NCI-H1694 (cell line): ENCODE measurements at places on chromosomes 12 and 14.

DNA sequence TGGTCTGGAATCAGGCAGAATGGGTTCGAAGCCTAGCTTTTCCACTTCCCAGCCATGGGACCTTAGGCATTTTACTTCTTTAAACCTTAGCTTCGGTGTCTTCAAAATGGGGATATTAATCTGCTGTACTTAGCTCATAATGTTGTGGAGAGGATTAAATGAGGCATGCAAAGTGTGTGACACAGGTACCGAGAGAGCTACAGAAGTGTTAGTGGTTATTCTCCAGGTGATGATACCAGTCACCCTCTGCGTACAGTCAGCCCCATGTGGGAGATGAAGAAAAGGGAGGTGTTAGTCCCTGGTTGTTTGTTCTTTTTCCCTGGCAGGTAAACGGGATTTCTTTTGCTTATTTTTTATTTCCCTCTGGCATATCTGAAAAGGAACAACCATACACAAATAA lies 212.1 kb downstream of the PHLDA1 start:
- DNase-seq, result no peak

- no peak for DNase-seq
Measured at GRCh38 chr14:62455446-62455845, 589.8 kb downstream of the KCNH5 start.

DNA sequence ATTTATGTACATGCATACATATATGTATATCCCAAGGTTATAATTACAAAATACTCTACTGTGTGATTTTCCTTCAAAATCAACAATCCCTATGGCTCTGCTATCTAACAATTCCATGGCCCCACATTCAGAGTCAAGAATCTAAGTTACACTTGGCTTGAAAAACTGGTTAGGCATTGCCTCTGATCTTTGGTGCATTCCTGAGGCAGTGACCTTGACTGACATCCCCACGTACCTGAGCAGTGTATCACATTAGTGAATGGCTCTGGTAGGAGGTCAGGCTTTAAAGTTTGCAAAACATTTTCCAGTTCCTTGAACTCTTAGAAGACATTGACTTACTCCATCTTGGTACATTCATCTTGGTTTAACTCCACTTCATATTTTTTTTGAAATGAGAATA lies 8.5 kb upstream of the STON2 start:
- DNase-seq, result no peak

DNA sequence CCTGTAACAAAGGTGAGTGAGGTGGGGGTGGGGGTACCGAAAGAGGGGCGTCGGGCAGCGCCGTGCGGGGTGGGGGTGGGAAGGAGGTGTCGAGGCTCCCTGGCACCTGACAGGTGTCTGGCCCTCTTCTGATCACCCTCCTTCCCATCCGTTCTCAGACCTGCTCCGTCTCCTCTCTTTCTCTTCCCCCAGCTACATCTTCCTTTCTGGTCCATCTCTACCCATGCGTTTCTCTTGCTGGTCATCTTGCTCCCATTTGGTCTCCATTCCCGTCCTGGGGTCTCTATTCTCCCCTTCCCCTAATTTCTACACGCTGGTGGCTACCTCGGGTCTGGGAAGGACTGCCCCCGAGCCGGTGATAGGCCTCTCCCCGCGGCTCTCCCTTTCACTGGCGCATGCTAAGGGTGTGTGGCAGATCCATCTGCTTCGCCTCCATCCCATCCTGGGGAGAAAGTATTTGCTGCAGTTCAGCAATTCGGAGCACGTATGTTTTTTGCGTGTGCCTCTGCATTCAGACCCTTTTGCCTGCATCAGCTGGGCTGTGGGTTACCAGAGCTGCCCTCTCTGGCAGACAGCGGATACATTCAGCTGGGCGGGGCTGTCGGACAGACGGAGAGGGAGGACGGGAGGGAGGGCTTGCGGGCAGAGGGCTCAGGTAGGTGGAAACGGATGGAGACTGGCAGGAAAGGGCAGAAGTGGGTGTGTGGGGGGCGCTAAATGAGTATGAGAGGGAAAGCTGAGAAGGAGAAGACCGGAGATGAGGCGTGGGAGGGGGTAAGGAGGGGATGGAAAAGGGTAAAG lies 730 bp downstream of the CLSTN3 start:
- DNase-seq, result no peak

DNA sequence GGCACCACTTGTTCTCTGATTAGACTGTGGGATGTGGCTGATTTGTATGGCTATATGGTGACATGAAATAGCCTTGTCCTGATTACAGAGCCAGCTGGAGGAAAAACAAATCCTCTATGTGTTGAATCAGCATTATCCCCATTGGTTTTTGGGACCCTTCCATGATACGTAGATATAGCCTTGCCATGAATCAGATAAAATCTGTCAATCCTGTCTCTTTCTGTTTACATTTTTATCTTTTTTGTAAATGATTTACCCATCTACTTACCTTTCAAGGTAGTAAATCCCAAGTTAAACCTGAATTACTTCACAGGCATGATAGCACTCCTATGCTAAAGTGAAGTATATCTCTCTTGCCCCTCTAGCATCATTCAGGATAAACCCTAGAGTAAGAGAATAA lies 789.3 kb downstream of the TMTC2 start:
- no peak for DNase-seq

GRCh38 chr14:24438223-24439097 lies 4.1 kb downstream of the SDR39U1 start:
- DNase-seq, result no peak

DNA sequence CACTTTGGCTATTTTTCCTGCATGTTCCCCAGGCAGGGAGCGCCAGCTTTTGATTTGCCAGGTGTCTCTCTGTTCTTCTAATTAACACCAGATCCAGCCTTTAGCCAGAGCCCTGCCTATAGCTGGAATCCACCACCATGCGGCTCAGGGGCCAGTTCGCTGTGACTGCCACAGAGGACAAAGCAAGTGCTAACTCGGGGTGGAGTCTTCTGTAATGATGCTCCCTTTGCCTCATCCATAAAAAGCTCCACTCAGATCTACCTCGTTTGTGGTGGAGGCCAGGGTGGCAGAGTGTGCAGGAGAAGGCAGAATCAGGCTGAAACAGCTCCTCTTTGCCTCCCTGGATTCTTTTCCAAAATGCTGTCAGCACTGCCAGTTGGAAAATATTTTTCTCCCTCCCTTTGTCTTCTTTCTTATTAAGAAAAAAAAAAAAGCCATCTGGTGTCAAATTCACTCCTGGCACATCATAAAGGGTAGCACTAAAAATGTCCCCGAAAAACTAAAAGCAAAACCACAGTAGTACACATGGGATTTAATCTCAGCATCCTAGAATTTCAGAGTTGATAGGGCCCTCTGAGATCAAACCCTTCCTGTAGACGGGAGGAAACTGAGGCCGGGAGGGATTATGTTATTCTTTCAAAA lies 18.0 kb upstream of the CTDSP2 start:
- peak; percentile 54 for DNase-seq

DNA sequence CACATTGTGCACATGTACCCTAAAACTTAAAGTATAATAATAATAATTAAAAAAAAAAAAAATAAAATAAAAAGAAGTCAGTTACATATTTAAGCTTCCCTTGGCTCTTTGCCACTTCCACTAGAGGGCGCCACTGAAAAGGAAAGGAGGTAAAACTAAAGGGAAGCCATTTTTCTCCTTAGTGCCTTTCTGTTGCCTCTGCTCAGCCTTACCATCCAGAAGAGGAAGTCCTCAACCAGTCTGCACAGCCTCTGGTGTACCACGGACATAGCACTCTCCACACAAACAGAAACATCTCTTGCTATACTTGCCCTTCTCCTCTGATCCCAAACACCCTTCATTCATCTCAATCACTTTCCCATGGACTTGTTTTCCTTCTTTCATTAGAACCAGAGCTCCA lies 169.0 kb upstream of the EEA1 start:
- no peak for DNase-seq

GRCh38 chr12:58801986-58802385 lies 118.3 kb downstream of the LRIG3 start:
- no peak for DNase-seq

- DNase-seq, result no peak
Measured at GRCh38 chr12:46332260-46332659, 40.3 kb downstream of the SLC38A2 start.

GRCh38 chr12:64608901-64609535 lies 1.3 kb upstream of the RASSF3 start:
- DNase-seq, result no peak

DNA sequence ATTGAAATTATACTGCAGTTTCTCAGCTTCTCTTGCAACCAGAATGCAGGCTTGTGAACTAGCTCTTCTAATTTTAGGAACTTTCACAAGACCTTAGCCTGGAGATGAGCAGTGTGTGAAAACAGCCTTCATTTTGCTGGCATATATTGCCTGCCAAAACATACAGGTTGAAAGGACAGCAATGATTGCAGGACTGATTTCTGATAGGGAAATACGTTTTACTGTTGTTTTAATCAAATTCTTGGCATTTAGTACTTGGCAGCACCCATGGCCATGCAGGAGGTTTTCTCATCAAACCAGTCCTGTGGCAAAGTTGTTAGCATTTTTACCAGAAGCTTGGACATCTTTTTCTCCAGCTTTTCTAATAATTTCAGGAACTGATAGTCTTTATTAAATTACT lies 91.9 kb upstream of the MUCL1 start:
- DNase-seq, result no peak

- DNase-seq, result no peak
Measured at GRCh38 chr14:73368616-73369015, 89.7 kb downstream of the NUMB start.

DNA sequence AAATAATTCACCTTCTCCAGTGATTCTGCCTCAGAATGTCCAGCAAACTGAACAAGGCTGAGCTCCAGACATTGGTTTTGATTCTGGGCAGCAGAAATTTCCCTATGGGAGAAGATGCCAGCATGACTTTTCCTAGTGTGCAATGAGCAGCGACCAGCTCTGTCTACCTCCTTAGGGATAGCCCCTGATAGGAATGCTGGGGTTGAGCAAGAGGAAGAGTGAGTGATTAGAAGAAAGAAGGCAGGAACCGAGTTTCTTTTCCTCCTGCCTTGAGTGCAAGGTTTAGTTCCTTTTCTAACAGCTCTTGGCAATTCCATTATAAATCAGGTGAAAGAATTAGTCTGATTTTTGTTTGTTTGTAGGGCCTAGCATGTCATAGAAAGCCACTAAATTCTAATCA lies 379.0 kb downstream of the DAD1 start:
- no peak for DNase-seq

- DNase-seq, result no peak
Measured at GRCh38 chr14:71885301-71885700, 46.9 kb upstream of the RGS6 start.

GRCh38 chr12:30425445-30425844 lies 270.2 kb downstream of the IPO8 start:
- no peak for DNase-seq

DNA sequence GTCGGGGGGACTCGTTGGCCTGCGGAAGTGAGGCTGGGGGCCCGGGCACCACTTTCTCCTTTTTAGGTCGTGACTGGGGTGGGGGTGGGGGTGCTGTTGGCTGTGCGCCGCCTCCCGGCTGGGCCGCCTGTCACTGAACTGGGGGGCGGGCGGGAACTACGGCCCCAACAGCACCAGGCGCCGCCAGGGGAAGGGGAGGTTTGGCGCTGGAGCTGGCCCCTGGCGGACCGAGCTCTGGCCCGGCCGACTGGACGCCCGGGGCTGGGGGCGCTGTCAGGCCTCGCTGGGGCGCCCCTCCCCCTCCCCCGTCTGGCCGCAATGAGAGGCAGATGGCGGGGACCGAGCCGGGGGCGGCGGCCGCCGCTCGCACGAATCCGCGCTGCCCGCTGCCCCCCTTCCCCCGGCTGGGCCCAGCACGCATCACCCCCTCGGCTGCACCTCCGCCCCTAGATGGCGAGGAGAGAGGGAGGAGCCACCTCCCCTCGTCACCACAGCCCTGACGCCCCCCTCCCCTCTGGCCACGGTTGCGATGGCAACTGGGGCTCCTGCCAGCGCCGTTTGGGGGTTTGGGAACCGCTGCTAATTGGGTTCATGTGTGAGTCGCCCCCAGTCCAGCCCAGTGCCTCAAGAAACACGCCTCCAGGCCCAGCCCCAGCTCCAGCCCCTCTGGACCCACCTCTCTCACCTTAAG lies 723 bp downstream of the NFATC4 start:
- DNase-seq, result peak; percentile 76

DNA sequence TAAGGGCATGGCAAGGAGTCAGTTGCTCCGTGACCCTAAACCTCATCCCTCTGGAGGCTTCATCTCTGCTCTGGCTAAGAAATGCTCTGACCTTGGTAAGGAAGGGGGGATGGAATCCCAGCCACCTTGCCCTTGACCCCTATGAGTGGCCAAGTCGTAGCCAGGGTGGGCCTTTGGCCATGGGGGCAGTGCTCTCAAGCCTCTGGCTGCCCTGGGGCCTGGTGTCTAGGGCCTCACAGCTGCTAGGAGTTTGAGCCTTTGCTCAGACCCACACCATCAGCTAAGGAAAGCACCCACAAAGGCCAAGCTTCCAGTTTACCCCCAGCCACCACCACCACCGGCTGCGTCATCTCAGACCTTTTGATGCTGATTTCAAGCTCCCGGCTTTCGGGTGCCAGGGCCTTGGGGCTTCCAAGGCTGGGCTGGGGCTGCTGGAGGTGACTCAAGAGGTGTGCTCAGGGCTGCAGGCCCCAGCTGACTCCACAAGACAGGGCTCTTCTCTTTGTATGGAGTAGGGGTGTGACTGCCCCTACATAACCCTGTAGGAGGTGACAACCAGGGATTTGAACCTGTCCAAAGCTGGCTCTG lies 3.7 kb downstream of the ASB2 start:
- no peak for DNase-seq

DNA sequence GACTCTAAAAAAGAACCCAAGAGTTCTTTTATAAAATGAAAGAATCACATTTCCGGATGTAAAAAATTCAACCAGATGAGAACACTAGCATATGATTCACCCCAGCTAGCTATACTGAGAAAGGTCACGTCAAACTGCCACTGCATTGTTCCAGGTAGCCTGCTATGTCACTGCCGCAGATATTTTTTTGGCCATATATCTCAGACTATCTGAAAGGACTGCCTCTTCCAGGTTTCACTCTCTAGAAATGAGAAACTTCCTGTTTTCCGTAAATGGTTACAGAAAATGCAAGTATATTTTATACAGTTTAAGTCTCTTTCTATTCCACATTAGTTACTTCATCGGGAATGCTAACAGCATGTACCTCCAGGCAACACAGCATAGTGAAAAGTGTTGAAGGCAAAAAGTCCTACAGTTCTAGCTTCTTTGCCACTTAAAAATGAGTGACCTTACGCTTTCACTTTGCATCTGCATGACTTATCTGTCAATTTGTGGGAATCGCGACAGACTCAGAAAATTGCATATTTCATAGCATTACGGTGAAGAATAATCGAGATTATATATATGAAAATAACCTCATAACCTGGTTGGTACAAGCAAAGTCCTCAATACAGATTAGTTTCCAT lies 105.2 kb downstream of the MED13L start:
- DNase-seq, result no peak
